ENCODE measurements at places on chromosomes 4 and X.
A peak's percentile ranks its signal among the peaks of the same experiment; 100 is the strongest.

DNA sequence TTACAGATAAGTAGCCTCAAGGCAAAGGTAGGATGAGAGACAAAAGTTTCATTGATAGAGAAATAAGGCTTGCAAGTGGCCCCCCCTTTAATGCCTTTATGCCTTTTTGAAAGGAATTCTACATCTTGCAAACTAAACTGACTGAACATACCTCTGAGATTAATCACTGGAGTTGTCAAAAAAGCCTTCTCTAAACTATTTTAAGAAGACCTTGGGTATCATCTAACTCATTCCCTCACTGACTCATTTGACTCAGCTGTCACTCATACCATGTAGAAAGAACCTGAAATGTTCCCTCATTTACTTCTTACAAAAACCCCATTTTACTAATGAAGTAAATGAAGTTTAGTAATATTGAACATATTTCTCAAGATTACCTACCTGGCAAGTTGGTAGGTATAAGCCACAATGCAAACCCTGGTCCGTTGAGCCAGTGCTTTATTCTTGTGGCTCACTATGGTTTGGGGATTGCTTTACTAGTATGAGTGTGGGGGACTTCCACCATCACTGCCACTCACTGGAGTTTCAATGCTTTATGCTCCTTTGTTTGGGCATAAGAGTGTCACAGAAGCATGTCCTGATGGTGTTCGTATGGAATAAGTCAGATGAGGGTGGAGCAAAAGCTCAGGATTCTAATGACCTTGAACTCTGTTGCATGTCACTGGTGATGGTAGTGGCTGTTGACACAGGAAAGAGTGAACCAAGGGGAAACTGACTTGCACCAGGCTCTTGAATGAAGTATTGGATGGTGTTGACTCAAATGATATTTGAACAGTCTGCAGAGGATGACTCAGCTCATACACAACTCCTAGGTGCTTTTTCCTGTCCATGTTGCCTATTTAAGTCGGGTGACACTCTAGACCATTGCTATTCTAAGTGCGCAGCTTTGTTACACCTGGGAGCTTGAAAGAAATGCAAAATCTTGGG lies 305.5 kb upstream of the EMCN start:
- DNase-seq, result no peak

GRCh38 chr4:98996056-98996764 lies 689 bp downstream of the METAP1 start:
- no peak for DNase-seq

DNA sequence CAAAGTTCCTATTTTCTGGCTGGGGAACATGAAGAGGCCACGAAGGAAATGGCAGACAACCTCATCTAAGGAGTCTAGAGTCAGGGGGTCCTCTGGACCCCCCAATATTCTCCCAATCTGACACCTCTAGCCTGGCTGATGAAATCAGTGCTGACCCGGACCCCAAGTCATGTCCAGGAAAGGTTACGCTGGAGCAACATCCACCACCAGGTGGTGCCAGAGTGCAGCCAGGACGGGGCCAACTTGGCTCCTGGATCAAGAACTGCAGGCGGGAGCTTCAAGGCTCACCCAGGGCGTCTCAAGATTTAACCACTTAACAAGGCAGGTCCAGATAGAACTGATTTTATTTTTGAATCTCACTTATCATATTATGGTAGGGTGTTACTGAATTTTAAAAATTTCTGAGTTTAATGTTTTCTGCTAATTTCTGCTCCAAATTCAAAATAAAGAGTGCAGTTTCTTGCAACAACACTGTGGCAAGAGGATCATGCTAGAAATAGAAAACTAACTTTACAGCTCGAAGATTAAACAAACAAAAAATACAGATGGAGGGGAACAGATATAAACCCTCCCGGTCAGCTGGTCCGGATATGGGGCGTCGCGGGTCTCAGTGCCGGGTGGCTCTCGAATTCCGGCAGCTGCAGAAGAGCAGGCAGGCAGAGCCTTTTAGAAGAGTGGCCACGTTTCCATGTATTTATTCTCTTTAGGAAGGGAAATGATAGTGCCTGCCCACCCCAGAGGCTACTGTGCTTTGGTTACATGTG lies 135.5 kb downstream of the AFAP1 start:
- peak; percentile 78 for DNase-seq

DNA sequence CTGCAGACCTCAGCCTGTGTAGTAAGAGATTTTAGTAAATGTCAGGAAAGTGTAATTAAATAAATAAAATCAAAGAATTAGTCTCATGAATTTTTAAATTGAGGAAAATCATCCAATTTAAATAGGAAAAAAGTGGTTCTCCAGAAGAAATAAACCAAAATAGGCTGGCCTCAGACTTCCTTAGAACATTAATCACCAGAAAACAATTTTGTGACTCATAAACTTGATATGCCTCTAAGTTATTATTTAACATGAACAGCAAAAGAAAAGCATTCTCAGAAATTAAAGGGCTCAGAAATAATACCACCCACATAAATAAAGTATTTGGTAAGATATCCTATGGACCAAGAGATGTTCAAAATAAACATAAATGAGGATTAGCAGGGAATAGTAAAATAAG lies 14.3 kb downstream of the FAM47B start:
- DNase-seq, result no peak

DNA sequence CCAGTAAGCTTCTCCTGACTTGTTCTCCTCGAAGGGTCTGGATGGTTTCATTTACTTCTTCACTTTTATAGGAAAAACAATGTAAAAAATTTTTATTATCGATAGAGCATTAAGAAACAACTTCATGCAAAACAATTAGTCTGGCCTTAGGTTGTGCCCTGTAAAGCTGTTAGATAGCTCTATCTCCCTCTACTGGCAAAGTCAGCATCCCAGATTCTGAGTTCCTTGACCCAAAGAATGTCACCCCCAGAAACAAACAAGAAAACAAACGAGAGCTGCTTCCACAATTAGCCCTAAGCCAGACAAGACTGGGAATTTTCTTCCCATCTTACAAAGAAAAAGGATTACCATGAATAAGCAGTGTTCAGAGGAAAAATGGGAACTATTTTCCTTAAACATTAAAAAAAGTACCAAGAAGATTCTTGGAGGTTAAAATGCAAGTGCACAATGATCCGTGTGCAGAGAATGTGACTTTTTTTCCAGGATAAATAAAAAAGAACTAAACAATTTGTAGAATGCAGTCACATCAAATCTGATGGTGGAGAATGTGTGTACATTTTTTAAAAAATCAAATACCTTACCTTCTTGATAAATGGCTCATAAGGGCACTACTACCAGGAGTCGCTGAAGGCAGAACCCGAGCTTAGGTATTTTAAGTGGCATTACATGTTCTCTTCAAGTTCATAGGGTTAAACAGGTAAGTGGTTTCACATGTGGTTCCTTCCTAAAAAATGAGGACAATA lies 293.2 kb downstream of the FBXO8 start:
- no peak for DNase-seq

- DNase-seq, result no peak
These were observed 21.8 kb upstream of the JAKMIP1 start for GRCh38 chr4:6221851-6222760.

DNA sequence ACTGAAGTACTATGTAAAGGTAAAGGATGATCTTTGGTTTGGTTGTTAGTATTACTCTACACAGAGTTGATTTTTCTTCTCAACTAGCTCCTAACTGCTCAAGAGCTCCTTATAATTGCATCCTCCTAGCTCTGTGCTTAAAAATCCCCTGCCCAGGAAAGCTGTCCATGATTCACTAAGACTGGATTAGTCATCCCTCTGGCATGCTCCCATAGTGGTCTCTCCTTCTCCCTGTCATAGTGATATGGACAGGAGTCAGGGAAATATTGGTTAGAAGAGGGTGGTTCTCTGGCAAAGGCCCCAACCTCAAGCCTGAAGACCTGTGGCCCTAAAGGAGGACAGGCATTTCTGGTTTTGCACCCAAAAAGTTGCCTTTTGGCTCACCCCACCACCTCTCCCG lies 242.3 kb upstream of the KCNIP4 start:
- DNase-seq, result no peak

DNA sequence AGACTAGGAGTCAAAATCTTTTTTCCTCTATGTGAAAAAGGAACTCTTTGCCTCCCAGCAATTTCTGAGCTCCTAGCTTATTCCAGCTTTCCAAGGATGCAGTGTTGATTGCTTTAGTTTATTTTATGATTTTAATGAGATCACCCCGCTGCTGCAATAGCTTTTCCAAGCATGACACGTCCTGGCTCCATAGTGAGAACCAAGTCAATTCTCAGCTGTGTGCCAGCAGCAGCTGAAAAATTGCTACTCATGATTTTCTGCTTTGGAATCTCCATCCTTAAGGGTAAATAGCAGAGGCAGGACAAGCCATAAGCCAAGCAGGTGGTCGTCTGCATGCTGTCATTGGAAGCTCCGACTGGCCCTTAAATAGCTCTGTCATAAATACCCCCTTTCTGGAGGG lies 64.5 kb downstream of the FTHL17 start:
- no peak for DNase-seq

GRCh38 chrX:150897421-150898320 lies 797 bp downstream of the CD99L2 start:
- peak; percentile 10 for DNase-seq

- no peak for DNase-seq
These were observed 45.3 kb downstream of the EFNB1 start for GRCh38 chrX:68874076-68874475.

DNA sequence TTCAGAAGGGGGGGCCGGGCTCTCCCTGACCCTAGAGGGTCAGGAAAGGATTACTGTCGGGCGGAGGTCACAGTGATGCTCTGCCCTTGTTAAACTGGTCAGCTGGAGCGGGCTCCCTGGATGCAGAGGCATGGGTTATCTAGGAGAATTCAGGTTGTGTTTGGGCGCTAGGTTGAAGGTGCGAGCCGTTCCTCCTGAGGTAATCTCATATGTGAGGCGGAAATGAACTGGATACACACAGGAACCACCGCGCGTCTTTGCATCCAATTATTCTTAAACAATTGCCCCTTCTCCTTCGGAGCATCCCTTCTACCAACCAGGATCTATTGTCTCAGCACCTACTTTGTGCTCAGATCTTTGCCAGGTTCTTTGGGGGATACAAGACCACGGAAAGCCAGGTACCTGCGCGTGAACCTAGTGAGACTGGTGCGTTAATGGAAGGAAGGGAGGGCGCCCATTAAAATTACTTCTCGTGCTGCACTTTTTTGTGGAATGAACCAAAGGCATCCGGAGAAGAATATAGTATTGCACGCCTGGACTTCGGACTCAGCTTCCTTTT lies 28.4 kb downstream of the HAND2 start:
- no peak for DNase-seq

DNA sequence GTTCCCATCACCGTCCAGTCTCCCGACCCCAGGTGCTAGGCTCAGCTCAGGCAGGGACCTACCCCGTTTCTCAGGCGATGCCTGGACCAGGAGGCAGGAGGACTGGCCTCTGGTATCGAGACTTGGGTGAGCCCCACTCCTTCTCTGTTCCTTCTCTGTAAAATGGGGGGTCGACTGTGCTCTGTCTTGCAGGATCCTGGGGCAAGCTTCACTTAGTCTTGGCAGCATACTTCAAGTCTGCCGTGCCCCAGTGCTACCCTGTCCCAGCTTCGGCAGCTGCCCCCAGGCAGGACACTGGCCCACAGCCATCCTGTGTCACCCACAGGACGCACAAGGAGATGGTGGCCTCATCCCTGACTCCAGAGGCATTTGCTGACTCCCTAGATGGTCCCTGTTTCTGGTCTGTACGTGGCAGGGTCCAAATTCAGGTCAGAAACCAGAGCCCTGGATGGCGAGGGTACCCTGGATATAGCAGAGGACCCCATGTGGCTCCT lies 7.0 kb upstream of the HAUS7 start:
- no peak for DNase-seq

- no peak for DNase-seq
These were observed 253.2 kb upstream of the CENPE start for GRCh38 chr4:103451341-103451740.

- no peak for DNase-seq
These were observed 492.9 kb upstream of the INTU start for GRCh38 chr4:127139788-127140286.

- DNase-seq, result no peak
These were observed 461.5 kb downstream of the FSTL5 start for GRCh38 chr4:161702287-161702686.

GRCh38 chr4:25100021-25100555 lies 60.2 kb downstream of the SEPSECS start:
- no peak for DNase-seq

Data from activated T-helper 1 cell treated with anti-CD3 and anti-CD28 coated beads, Interleukin-2, amount 50 U/mL, for 16 hours (primary cell).